ENCODE measurements at places on chromosomes 1 and 21.

DNA sequence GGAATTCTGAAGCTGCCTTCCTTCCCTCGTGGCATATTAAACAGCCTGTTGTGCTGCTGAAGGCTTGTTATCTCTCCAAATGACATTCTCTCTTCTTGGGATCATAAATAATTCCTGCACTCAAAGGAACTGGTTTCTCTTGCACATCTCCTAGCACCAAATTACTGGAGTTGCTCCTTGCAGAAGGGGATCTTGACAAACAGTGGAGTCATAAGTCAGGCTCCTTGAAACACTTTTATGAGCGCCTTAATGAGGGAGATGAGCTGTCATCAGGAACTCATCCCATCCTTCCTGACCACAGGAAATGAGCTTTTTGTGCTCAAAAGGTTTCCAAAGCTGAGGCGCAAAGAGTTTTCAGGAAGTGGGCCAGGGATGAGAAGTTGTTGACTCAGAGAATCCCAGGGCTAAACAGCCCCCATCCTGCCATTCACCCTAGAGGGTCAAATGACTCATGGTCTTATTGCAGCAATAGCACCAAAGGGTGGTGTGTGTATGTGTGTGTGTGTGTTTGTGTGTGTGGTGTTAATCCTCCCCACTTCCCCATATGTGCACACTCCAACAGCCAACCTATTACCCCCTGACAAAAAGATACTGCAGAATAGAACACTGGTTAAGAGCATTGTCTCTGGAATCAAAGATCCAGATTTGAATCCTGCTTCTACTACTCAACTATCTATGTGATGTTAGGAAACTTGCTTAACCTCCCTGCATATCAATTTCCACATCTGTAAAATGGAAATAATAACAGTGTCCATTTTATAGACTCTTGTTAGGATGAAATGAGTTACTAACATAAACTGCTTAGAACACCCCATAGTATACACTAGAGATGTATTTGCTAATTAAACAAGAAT is 2.8 kb upstream of the PHC2 start:
- no peak for DNase-seq

DNA sequence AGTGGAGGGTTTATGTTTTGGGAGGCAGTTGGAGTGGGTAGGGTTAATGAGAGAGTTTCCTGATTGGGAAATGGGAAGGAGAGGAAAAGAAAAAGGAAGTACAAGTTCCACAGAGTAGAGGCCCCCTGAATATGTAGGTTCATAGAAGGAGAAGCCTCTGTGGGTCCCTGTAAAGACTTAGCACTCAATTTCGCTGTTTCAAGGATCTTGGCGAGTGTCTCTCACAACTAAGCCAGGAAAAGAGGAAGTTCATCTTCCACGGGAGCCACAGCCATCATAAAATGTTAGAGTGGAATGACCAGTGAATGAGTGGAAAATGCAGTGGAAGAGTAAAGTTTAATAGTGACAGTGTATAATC is 17.4 kb upstream of the DPYD start:
- DNase-seq: no peak

GRCh38 chr1:205369701-205370123 is 13.0 kb upstream of the KLHDC8A start:
- no peak for DNase-seq

GRCh38 chr1:86151427-86151826 is 5.1 kb downstream of the COL24A1 start:
- DNase-seq: no peak

DNA sequence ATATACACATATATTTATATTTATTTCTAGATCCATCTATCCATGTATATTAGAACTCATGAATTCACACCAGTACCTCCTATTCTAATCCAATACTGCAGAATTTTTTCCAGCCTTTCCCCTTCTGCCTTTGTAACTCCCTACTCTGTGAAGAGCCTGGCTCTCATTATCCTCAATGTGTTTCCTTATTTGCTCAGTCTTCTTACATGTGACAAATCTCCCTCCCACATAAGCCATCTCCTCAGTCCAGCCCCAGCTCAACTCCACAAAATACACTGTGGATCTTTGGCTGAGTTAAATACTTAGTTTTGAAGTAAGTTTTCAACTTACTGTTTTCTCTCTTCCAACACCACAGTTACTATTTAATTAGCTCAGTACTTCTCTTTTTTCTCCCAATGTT is 45.7 kb downstream of the ATP5PO start:
- DNase-seq: no peak

Measured in T follicular helper cell (primary cell).